G401 (cell line): ENCODE measurements at places on chromosomes 13 and 19. TPM values are rescaled to one million over a fixed set of nuclear protein-coding genes. Genes with fewer than 3 reads are reported as not detected.

The DNAJB1 gene
- 95.1 and 117 TPM in 2 replicates for total RNA-seq

GRCh38 chr13:95229855-95230254 lies 71.4 kb downstream of the ABCC4 start:
- no peak for DNase-seq

DNA sequence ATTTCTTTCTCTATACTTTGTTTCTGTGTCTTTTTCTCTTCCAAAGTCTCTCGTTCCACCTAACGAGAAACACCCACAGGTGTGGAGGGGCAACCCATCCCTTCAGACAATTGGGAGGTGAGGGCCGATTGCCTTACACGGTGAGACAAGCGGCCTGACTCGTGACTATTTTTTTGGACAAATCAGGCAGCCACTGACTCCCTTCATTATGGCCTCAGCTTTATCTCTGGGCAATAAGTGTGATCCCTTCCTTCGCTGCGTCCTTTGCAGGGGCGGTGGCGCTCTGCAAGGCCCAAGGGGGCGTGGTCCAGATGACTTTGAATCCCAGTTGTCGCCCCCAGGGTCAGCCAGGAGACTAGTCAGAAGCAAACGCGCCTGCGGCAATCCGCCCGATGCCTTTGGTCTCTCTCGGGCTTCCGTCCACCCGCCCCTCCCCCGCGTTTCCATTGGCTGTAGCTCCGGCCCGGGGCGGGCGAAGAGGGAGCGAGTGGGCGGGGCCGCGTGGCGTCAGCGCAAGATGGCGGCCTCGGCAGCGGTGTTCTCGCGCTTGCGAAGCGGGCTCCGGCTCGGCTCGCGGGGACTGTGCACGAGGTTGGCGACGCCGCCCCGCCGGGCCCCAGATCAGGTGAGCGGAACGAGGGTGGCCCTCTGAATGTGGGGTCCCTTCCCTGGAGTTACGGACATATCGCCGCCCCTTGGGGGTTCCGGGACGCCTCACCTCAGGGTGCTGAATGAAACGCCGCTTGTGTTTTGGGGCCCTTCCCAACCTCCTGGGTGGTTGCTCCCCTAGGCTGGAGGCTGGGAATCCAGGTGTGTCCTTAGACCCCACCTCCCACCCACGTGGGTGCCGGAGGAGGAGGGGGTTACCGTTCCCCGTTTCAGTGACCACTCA lies at the start of gene TIMM50:
Gene TIMM50, plus strand, starts transcription at position 502 of the 892 bp plus-strand sequence. Its CDS starts 16 bp downstream, at position 518.
- peak; percentile 94 for DNase-seq

DNA sequence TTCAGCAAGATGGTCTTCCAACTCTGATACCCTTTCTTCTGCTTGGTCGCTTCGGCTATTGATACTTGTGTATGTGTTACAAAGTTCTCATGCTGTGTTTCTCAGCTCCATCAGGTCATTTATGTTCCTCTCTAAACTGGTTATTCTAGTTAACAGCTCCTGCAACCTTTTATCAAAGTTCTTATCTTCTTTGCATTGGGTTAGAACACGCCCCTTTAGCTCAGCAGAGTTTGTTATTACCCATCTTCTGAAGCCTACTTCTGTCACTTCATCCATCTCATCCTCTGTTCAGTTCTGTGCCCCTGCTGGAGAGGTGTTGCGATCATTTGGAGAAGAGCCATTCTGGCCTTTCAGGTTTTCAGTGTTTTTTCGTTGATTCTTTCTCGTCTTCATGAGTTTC lies 18.7 kb downstream of the ACOD1 start:
- no peak for DNase-seq
